ENCODE measurements at places on chromosomes 5 and 9.
A peak's percentile ranks its signal among the peaks of the same experiment; 100 is the strongest.

DNA sequence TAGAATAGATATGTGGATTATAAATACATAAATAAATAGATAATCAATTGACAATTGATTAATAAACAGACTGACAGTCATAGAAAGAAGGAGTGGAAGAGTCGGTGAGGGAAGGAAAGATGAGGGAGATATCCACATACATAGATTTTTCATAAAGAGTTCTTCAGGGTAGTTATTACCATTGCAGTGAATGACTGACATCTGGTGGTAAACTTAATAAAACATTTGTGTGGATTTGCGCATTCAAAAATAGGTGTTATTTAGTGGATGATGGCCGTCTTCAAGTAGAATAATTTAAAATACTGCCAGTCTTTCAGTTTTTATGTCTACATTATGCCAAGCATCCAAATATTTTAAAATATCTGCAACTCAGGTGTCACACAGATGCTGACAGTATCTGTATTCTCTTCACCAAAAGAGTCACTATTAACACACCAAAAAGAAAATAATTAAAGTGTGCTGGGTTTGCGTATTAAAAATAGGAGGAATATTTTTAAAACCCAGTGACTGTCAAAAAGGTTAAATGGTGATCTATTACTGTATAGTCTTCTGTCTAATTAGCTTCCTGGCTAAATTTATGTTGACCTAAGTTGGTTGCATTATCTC lies 78.8 kb downstream of the GIN1 start:
- peak; percentile 62 for DNase-seq

- peak; percentile 31 for DNase-seq
These were observed 8.7 kb downstream of the PCDH1 start for GRCh38 chr5:141869514-141869913.

DNA sequence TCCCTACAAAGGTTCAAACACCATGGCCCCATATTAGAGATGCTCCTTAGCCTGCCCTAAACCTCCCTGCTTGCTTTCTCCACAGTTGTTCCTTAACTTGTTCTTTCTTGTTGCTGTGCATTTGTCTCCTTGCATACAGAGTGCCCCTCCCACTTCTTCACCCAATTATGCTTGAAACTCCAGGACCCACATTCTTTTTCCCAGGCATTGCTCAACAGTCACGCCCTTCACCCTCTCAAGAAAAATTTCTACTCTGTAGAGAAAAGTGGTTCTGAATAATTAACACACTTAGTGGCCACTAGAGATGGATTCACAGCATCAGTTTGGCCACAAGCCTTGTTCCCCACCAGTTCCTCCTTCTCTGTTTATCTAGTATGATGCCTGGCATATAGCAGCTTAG lies 57.7 kb downstream of the NREP start:
- no peak for DNase-seq

- DNase-seq, result no peak
These were observed 48.0 kb downstream of the FBXO4 start for GRCh38 chr5:41973087-41973486.

DNA sequence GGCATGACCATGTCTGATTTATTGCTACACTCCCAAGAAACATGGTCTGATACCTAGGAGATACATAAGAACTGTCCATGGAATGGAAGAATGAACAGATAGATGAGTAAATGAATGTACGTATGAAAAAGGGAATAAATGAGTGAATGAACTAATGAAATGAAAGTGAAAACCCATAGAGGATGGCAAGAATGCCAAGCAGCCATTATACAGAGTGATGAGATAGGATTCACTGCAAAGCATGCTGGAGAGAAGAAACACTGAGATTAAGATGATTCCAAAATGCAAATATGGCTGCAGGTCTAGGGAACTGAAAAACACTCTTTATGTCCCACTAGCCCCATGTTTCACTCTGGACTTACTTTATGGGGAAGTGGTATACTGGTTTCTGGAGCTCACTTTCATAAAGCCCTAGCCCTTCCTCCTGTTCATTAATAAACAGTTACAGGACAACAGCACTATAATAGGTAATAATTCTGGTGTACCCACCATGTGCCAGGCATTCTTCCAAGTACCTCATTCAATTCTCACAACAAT lies 170.3 kb upstream of the RAD23B start:
- no peak for DNase-seq

GRCh38 chr5:54159153-54159892 lies 151.1 kb downstream of the ARL15 start:
- DNase-seq, result peak; percentile 63

DNA sequence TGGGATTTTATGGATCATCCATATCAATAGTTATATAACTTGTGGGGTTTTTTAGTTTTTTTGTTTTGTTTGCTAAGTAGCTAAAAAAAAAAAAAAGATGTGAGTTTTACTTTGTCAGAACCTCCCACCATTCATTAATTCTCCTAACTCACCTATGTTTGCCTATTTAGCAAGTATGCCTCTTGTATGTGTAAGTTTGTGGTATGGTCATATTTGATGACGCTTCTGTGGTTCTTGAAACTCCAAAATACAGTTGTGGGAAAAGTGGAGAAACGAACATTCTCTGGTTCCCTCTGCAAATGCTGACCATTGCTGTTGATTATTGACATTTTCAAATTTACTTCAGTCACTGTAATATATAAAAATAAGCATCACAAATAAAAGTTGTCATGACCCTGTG lies 75.7 kb downstream of the PBX3 start:
- no peak for DNase-seq

DNA sequence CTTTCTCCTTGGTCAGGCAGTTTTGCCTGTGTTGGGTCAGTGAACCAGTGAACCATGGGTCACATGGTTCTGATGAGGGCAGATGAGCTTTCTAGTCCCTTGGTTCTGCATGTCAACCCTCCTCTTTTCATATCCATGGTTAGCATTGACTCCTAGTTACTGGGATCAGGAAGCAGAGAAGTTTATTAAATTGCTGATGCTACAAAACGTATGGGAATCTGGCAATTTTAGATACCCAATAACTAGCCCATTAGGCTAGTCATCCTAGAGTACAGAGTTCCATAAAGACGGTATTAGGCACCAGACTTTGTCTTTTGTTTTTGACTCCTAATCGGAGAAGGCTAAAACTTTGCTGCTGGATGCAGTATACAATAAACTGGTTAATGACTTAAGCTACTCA lies 273.1 kb downstream of the ATPSCKMT start:
- no peak for DNase-seq

- DNase-seq, result peak; percentile 96
These were observed 2.2 kb downstream of the AKNA start for GRCh38 chr9:114385397-114386181.

- DNase-seq, result peak; percentile 95
These were observed 32.9 kb downstream of the PRRX2 start for GRCh38 chr9:129698254-129698757.

All from GM23248 (cell line).